Tongue (tissue), 3 donors: ENCODE measurements at places on chromosomes 7 and 10.

GRCh38 chr7:4302203-4302905, 379.7 kb upstream of the FOXK1 start:
- no peak for DNase-seq

DNA sequence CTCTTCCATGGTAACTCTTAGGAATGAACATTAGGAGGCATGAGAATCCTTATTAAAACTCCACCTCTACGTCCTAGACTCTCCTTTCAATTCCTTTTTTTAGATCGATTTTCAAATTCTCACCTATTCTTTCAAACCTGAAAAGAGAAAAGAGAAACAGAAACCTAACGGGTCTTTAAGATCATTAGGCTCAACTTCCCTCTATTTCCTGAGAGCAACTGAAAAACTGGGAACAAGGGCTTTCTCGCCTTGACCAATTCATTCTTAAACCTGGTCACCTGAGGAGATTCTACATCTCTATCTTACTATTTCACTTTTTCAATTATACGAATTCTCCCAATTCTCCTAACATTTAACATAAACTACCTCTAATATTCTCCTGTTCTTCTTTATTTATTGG, 2.8 kb downstream of the TFEC start:
- no peak for DNase-seq

DNA sequence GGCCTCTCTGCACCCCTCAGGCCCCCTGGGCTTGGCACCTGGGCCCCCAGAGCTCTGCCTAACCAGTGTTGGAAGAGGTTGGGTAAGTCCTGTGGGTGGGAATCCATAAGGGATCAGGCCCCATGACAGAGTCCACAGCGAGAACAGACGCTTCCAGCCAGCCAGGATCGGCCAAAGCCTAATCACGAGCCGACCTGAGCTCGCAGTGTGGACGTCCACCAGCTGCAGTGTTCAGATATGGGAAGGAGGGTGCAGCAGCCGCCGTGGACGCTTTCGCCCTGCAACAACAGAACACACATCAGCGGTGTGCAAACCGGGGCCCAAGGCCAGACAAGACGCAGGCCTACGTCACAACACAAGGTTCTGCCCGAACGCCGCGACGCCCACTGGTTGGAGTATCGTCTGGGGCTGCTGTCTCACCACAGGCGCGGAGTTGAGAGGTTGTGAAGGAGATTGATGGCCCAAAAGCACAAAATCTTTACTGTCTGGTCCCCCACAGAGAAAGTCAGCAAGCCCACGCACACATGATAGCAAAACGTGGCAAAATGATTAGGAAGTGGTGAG, 102.1 kb downstream of the FOXL3 start:
- no peak for DNase-seq

DNA sequence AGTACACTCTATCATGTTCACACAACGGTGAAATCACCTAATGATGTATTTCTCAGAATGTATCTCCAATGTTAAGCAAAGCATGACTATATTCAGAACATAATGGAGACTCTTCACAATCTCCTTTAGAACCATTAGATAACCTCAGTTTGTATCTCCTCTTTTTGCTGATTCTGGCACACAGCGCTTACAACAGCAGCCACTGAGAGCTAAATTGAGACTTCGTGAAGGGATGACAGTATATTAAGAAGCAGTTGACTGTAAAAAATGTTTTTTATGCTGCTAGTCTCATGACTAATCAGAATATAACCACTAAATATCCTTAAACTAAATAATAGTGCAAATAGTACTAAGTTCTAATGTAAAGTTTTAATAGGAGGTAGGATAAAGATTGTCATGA, 46.9 kb downstream of the KMT2E start:
- DNase-seq, result no peak

GRCh38 chr10:97229322-97230015, 43.7 kb upstream of the SLIT1 start:
- no peak for DNase-seq

GRCh38 chr7:6158424-6159096, 113.9 kb downstream of the CYTH3 start:
- DNase-seq, result no peak

- no peak for DNase-seq
These were observed 77.5 kb downstream of the SLC16A9 start for GRCh38 chr10:59631882-59632807.

DNA sequence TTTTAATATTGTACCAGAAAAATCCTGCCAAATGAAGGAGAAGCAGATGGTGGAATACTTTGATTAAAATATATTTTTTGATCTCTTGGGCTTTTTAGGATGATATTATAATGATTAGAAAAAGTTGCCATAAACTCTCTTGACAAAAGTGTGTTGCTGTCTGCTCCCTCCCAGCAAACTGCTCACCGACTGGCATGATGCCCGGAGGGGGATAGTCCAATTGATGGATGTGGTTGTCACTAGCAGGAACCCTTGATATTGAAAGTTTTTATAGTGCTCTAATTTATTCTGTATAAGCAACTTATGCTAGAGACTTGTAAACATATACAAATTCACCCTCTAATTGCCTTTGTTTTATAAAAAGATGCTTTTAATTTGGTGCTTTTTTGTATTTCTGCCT, 114.0 kb downstream of the DNAH11 start:
- no peak for DNase-seq

GRCh38 chr10:110893559-110894179, 21.9 kb downstream of the PDCD4 start:
- DNase-seq, result peak; percentile 70

- no peak for DNase-seq
These were observed 18.3 kb downstream of the UBE2D1 start for GRCh38 chr10:58352956-58353610.

DNA sequence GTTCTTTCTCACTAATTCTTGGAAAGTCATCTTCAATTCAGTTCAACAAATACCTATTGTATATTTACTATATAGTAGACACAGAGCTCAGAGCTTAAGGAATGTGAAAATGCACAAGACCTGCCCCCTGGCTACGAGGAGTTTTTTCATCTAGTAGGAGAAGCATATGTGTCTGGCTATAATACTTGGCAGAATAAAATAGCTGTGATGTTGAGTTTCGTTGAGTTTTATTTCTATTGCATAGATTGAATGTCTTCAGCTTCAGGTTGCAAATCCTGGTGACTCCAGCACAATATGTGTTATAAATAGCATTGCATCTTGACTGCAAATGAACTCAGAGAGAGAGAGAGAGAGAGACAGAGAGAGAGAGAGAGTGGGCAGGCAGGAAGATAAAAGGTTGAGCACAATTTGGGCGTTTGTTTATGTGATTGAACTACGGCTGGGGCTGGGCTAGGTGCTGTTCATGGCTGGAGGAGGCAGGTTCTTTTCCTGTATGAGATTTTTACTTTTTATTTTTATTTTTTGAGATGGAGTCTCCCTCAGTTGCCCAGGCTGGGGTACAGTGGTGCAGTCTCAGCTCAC, 229.6 kb downstream of the GALNT17 start:
- peak; percentile 43 for DNase-seq

DNA sequence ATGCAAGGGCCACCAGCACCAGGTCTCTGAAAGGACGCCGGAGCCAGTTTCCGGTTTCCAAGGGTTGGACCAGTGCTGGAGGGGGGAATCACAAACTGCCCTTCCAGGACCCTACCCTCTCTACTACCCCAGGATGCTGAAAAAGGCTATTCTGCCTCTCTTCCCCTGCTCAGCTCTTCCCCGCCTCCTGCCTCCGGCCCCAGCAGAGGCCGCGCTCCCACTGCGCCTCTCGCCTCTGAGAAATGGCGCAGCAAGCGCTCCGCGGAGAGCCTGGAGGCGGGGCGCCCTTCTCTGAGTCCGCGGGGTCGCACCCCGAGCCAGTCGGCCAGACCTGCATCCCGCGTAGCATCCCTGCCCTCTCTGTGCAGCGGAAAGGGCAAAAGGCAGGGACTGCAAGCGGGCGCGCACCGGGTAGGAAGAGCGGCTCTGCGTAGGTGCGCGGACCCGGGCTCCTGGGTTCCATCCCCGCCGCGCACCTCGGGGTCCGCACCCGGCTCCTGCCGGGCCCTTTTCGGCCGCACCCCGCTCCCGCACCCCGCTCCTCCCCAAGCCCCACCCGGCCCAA, 476 bp upstream of the RET start:
- DNase-seq, result peak; percentile 29

GRCh38 chr7:25496476-25497368, 268.4 kb upstream of the NPVF start:
- no peak for DNase-seq

GRCh38 chr7:107404740-107405537, 64.9 kb upstream of the GPR22 start:
- DNase-seq, result no peak

DNA sequence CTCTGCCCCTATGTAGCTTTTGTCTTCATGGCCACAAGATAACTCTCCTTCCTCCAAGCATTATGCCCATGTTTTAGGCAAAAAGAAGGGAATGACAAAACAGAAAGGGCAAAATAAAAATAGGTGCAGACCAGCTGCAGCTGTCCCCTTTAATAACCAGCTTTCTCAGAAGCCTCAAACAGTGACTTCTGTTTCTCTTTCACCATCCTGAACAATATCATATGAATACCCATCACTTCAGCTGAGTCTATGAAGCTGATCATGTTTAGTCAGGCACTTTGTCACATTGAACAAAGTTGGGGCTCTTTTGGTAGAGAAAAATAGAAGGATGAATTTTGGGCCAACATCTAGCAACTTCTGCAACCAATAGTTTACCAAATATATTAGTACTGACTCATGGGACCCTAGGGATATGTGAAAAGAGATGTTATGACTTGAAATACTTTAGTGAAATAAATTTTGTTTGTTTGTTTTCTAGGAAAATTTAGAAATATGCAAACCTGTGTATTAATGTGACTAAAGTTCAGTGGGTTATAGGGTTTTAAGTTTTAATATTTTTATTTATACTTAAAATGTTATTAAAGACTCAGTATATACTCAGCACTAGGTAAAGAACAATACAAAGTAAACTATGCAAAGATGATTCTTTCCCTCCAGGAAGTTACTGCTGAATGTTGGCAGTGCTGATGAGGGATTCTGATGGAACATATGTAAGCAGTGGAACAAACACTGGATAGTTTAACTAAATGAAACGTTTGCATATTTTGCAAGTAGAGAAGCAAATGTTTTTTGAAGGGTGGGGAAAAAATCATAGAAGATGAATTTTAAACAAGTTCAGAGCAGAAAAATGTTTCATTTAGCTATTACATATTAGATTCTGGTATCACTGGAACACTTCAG, 133.7 kb downstream of the FOXP2 start:
- DNase-seq, result peak; percentile 53

DNA sequence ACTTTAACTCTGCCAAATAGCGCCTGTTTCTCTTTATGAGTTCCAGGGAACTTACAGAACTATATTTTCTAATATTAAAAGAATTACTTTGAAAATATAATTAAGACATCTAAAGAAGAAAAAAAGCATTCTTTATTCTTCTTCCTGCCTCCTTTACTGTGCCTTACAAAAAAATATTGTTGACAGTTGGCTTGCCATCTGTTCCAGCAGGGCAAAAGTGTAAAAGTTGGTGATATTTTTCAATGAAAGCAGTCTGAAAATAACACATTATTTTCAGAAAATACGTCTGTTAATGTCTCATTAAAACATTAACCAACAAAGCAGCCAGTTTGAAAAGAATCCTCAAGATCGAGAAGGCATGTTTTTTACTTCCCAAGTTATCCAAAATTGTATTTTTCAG, 1032.2 kb upstream of the LRRTM3 start:
- no peak for DNase-seq

DNA sequence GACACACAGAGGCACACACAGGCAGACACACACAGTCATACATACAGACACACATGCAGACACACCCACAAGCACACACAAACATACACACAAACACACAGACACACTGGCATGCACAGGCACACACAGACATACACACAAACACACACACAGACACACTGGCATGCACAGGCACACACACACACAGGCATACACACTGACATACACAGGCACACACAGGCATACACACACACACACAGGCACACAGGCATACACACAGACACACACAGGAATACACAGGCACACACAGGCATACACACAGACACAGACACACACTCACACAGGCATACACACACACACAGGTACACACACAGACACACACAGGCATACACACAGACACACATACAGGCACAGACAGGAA, 340.7 kb upstream of the VSTM2A start:
- no peak for DNase-seq

- no peak for DNase-seq
These were observed 113.4 kb upstream of the SVIL start for GRCh38 chr10:29748109-29748650.

DNA sequence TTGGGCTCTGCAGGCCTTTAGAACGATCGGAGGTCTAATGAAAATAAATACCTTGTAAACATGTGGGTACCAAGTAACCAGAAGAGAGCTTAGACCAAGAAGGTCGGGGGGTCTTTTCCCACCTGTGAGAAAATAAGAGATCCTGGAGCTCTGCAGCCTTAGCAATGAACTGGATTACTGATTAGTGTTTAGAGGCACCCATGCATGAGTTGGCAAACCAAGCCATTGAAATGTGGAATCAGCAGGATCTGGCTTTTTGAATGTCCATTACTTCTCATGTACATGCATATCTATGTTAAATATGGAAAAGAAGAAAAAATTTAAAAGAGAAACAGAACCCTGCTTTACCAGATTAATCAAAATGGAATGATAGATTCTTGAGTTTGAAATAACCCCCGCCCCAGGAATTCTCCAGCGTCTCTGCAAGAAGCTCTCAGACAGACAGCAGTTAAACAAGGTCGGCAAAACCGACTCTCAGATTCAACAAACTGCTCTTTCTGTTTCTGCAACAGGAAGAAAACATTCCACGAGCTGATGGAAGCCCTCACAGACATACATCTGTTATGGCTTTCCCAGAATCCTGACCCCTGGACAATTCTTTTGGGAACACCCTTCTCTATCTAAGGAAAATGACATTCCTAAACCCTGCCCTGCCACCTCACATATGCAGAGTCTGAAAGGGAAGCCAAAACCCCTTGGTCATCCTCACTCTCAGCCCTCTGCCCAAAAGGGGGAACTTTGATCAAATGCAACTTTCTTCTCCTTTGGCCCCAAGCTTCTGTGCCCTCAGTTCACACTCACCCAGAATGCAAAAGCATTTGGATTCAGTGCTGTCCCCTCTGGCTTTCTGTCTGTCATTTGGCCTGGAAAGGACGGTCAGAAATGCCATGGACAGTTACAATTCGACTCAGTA, 78.7 kb upstream of the EN2 start:
- DNase-seq, result no peak

GRCh38 chr10:122507616-122508015, 46.3 kb downstream of the HTRA1 start:
- DNase-seq, result no peak

GRCh38 chr10:62433181-62433692, 59.1 kb downstream of the ZNF365 start:
- DNase-seq, result no peak

DNA sequence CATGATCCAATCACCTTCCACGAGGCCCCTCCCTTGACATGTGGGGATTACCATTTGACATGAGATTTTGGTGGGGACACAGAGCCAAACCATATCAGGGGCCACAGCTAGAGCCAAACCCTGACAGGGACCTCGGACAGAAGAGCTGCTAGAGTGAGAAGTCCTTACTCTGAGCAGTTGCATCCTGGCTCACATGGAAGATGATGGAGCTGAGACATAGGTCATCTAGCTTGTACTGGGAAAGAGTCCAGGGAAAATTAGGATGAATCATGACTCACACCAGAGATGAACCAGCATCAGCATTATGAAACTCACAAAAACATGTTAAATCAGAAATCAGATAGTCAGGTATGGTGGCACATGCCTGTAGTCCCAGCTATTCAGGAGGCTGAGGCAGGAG, 12.8 kb upstream of the FMC1 start:
- DNase-seq, result no peak

GRCh38 chr10:560314-560992, 129.0 kb downstream of the DIP2C start:
- no peak for DNase-seq
